ENCODE measurements at places on chromosomes 7 and 10.

DNA sequence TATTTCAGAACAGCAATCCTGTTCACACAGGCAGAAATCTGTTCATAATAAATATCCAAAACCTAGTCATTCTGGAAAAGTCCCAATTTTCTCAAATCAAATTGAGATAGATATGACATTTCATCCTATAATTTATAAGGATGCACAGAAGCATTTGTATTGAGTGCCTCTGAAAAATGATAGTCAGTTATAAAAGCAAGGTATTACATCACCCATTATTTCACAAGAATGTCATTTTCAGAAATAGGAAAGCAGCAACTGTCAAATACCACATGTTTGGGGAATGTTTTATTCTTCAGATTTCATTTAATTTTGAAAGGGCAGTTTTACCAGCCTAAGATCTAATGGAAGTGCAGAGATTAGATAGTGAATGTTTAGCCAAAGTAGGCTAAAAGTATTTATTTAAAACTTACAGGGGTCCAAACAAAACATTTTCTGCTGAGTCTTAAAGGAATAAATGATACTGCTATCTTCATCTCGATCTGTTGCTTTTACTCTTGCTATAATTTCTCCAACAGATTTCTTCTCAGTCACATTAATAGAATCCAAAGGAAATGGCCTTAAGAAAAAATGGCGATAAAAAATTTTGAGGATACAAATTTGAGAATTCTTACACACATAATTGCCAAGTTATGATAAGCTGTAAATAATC, 185.8 kb downstream of the HGF start:
- DNase-seq = no peak

- no peak for DNase-seq
Observed at GRCh38 chr7:30303312-30304039, 19.1 kb downstream of the ZNRF2 start.

DNA sequence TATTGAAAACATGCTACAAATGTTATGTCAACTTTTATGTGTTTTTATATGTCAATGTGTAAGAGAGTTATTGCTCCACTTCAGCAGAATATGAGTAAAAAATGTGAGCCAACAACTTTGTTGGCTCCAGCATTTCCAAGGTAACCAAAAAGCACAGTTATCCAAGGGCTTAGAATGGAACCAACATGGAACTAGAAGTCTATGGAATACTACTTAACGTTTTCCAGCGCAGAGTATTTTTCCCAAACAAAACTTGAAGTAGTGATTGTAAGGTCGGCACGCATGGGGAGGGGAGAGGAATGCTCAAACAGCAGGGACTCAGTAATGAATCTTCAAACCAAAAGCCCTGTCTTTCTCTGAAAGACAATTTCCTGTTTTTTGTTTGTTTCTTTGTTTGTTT, 45.0 kb upstream of the TSPAN13 start:
- DNase-seq = no peak

DNA sequence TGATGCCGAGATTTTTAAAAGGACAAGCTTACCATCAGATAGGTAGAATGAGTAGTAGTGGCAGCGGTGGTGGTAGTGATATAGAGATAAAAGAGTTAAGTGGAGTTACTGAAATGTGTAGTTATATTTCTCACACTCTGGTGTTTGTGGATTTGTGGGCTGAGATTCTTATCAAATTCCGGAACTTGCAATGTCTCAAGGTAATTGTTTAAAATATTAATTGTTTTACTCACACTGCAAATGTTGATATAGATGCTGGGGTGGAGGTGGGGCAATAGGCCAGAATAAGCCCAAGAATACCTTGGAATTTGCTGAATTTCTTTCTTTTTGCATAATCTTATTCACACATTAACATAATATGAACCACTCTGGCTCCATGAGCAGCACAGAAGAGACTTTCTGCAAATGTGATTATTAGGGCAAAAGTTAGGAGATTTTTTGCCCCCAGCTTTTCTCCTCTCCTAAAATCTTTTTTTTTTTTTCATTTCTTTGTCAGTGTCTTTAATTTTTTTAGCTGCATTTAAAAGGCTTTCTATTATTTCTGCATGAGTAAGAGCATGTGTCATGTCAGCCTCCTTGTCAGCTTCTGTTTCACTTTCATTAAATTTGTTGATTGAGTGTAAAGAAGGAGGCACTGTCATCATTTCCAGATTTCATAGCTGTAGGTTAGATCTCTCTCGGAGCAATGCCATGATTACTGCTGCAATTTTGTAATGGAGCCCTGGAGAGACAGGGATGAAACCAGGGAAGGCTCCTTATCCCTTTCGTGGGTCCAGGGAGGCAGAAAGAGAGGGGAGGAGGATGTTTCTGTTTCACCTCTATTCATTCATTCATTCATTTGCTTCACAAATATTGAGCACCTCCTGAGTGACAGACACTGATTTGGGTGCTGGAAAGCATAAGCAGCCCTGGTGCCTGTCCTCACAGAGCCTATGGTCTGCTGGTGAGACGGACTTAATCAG, 13.1 kb upstream of the SGMS1 start:
- DNase-seq = no peak

DNA sequence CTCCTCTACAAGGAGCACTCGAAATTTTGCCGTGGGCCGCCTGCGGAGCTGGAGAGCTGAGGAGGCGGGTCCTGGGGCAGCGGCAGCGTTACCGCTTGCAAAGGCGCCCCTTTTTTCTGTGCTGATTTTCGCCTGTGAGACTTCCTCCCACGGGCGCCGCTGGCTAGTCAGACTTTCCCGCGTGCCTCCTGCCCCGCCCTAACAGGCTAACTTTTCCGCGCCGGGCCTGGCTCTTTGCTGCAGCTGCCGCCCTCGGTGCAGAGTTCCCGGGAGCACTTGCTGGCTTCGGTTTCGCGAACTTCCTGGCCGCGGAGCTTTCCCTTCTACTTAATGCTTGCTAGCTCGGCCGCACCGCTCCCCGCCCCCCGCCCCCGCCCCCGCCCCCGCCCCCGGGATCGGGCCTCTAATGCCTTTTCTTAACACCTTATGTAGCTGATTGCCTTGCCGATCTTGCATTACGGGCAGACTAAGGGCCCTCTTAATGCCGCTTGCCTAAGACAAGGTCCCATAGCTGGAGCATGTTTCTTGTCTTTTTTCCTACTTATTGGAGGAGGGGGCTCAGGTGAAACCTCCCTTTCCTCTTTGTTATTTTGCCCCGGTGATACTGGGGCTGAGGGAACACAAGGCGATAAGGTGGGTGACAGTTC, 37.9 kb upstream of the RASGEF1A start:
- no peak for DNase-seq

GRCh38 chr7:74360008-74360407, 70.8 kb downstream of the CLIP2 start:
- DNase-seq = no peak

DNA sequence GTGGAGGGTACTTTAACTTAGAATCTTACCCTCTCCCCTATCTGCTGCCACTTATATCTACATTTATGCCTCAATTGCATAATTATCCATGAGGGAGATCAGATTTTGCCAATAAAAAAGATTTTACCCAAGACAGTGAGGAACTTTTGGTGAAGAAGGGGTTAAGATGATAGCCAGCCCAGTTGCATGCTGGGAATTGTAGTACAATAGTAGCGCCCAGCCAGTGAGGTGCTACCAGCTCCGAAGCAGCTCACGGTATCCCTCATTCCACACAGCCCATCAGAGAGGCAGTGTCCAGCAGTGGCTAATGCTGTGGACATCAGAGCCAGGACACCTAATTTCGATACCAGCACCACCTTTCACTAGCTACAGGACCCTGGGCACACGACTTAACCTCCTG, 5.9 kb upstream of the LGI1 start:
- DNase-seq = no peak

All from stimulated activated CD8-positive, alpha-beta memory T cell treated with anti-CD3 and anti-CD28 coated beads, Interleukin-15, amount 100 ng/mL, for 24 hours (primary cell).